GM23338 (cell line): ENCODE measurements at places on chromosomes 13 and 19. TPM values are rescaled to one million over a fixed set of nuclear protein-coding genes. Genes with fewer than 3 reads are reported as not detected.

DNA sequence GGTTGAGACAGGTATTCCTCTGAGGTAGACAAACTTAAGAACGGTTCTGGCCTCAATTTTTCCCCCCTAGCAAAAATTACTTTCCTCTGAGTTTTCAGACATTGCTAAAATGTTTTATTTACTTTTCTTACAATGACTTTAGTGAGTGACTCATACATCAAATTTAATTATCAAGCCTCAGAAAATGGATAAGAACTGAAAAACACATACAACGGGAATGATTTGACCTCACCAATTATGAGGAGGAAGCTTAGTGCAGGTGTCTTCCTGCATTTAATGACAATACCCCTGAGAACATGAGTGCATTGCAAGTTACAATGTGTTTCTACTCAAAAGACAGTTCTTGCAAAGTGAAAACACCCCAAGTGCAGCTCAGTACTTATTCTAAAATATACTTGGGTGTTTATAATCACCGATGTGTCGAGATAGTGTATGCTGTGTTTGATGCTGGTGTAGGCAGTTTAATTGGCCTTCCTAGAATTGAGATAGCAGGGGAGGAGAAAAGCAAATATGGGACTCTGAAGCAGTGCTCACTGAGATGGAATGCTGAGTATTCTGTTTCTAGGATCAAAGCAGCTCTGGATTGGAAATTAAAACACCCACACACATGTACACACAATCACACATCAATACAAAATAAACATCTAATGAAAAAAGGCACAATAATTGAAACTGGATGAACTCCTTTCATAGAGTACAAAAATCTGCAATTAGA lies 189.5 kb upstream of the SLC10A2 start:
- no peaks in the 10 kb centered on the region for H3K36me3 ChIP-seq
- H3K4me3 ChIP-seq, result no peak overlapping the region
- H3K27me3 ChIP-seq, result no peaks in the 10 kb centered on the region
- H3K4me1 ChIP-seq, result no peaks in the 10 kb centered on the region
- DNase-seq, result no peak

FBXL12 gene
- total RNA-seq, result 25.4 and 32.8 TPM in 2 replicates

DNA sequence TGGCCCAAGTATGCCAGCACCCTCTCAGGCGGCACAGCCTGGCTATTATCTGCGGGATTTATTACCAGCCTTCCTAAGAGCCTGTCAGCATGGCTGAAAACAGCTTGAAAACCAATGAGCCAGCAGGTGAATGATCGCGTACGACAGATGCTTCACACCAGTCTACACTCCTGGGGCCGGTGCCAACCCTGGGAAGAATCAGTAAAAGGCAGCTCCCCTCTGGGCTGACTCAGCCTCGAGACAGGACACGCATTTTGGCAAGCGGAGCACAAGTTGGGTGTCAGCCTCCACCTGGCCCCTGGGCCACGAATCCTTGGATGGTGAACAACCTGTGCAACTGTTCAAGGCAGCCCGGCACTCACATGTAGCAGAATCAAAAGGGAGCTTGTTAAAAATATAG lies 15.6 kb downstream of the EMP3 start:
- H3K27me3 ChIP-seq, result no peaks in the 10 kb centered on the region
- H3K4me3 ChIP-seq, result no peak overlapping the region
- no peaks in the 10 kb centered on the region for H3K36me3 ChIP-seq
- H3K27ac ChIP-seq, result no peak overlapping the region
- DNase-seq, result no peak

DNA sequence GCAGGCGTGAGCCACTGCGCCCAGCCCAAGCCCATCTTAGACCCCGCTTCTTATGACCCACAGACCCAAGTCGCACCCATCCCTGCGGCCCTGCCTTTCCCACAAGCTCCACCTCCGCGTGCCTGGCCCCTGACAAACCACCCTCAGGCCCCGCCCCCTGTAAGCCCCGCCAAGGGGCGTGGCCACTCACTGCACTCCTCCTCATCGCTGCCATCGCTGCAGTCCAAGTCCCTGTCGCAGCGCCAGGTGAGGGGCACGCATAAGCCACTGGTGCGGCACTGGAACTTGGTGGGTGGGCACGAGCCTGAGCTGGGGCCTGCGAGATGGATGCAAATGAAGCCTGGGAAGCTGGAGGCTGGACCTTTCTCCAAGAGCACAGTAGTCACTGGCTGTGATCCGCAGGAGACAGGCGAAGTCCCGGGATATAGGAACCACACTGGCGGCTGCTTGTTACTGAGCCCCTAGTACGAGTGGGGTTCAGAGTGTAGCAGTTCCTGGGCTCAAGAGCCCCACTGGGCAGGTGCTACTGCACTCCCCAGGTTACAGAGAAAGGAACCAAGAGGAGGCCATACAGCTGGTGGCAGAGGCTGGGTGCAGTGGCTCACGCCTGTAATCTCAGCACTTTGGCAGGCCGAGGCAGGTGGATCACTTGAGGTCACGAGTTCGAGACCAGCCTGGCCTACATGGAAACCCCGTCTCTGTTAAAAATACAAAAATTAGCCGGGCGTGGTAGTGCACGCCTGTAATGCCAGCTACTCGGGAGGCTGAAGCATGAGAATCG lies 3.1 kb downstream of the CD320 start:
- no peak overlapping the region for H3K27ac ChIP-seq
- peak; percentile 94 for DNase-seq
- no peaks in the 10 kb centered on the region for H3K27me3 ChIP-seq

DNA sequence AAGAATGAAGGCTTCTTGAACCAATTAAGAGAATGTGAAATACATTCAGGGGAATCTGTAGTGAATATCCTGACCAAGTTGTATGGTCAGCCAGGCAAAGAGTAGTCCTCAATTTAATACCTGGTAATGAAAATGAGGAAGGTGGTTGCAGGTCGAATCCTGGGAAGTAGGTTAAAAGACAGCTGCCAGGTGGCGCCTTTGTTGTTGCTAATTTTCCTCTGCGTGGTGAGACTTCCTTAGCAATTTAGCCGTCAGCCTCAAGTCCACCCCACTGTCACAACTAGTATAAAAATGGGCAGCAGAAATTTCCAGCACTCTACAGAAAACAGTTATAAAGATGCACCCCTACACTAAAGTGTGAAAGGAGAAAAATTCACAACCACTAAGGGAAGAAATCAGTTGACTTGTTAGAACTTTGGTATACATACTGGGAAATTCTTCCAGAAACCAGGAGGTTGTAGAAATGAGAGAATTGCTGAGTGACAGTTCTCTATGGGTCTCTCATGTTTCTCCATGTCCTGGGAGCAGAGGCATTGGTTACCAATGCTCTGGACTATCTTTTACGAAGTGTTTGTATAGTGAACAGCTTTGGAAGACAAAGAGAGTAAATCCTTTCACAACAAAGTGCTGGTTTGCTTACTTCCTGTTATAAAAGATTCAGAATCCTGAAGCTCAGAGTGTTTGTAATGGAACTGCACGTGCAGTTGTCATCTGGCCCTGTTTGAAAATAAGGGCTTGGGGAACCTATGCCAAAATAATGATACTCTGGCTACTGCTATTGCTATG lies 235.9 kb downstream of the NHLRC3 start:
- H3K36me3 ChIP-seq, result no peaks in the 10 kb centered on the region
- no peaks in the 10 kb centered on the region for H3K4me1 ChIP-seq
- peak; percentile 55 for DNase-seq
- H3K27me3 ChIP-seq, result 0 out of 2 replicates have a peak, but pooled peaks cover 11% of the 10 kb centered on the region
- no peak overlapping the region for H3K27ac ChIP-seq
- H3K4me3 ChIP-seq, result no peak overlapping the region

TMEM272 gene
- 0.35 and 0.76 TPM in 2 replicates for total RNA-seq

CASP14 gene
- total RNA-seq, result not detected in 2 replicates

FAM216B gene
- total RNA-seq, result not detected in 2 replicates

GRCh38 chr13:40569024-40569350 lies 97.5 kb downstream of the FOXO1 start:
- 0 out of 2 replicates have a peak overlapping the region, but pooled peaks have one; percentile 10 for H3K27ac ChIP-seq
- no peaks in the 10 kb centered on the region for H3K27me3 ChIP-seq
- H3K36me3 ChIP-seq, result no peaks in the 10 kb centered on the region
- no peak overlapping the region for H3K4me3 ChIP-seq
- no peak for DNase-seq

COLGALT1 gene
- 52.0 and 63.4 TPM in 2 replicates for total RNA-seq

DNA sequence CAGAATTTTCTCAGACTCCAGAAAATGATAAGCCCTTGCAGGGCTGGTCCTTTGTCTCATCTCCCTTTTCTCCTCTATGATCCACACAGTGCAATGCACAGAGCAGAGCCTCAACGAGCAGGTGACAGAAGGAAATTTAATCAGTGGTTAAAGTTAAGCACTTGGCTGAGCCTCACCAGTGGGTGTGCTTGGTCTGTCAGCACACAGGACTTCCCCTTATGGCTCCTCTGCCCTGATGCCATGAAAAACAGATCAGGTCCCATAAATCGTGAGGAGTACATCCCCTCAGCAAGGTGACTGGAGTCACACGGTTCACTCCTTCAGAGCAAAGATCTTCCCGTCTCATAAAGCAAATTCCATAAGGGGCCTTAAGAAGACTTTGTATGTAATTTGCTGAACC lies 818.2 kb downstream of the UQCRFS1 start:
- no peaks in the 10 kb centered on the region for H3K36me3 ChIP-seq
- no peak for DNase-seq
- H3K4me3 ChIP-seq, result no peak overlapping the region
- H3K27ac ChIP-seq, result peak overlapping the region; percentile 72; the same call in 1 of the 2 replicates

KLK14 gene
- total RNA-seq, result not detected in 2 replicates

KLK3 gene
- total RNA-seq, result not detected in 2 replicates

DNA sequence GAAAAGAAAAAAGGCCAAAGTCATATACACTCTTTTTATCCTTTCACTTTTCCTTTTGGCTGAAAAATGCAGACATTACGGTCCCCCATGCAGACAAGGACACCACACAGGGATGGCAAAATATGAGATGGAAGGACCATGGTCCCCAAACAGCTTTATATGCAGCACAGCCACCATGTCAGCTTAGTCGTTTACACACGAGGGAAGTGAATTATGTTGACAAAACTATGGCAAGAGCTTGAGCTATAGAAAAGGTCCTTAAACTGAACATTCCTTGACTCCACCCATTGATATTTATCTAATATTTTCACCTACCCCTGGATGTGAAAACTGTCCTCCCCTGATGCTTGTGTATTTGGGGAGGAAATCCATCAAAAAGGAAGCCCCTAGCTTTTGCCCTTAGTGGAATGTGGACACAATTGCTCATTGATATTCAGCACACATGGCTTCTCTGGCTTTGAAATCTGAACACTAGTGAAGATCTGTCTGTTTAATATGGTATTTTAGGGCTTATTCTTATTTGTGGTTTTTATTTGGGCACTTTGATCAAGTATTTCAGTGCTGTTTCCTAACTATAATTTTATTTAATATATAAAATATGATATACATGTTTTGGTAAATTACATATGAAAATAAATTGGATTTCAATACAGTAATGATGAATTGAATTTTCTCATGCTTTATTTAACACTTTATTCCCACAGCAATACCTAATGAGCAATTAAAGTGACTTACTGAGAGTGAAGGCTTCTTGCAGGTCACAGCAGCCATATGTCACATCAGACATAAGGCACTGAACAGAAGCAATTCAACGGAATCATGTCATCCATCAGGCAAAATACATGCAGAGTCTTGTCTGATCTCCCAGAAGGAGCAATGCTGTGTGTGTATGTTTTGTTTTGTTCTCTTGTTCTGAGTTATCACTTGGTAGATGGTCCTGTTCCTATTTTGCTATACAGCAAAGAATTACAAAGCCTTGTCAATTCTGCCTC lies 6.8 kb upstream of the GTF2F2 start:
- H3K36me3 ChIP-seq, result no peaks in the 10 kb centered on the region
- H3K4me1 ChIP-seq, result peaks cover 6% of the 10 kb centered on the region; the same call in 1 of the 2 replicates
- no peak overlapping the region for H3K4me3 ChIP-seq
- H3K27me3 ChIP-seq, result no peaks in the 10 kb centered on the region
- DNase-seq, result no peak

- H3K27ac ChIP-seq, result no peak overlapping the region
- no peaks in the 10 kb centered on the region for H3K36me3 ChIP-seq
- H3K4me1 ChIP-seq, result peaks cover 6% of the 10 kb centered on the region; the same call in 1 of the 2 replicates
- H3K27me3 ChIP-seq, result no peaks in the 10 kb centered on the region
- H3K4me3 ChIP-seq, result no peak overlapping the region
These were observed 260.1 kb downstream of the COL4A1 start for GRCh38 chr13:110046811-110047210.

GRCh38 chr13:93375491-93375890 lies 148.9 kb downstream of the GPC6 start:
- no peaks in the 10 kb centered on the region for H3K4me1 ChIP-seq
- H3K27ac ChIP-seq, result no peak overlapping the region
- no peaks in the 10 kb centered on the region for H3K27me3 ChIP-seq
- H3K4me3 ChIP-seq, result no peak overlapping the region
- DNase-seq, result no peak

DNA sequence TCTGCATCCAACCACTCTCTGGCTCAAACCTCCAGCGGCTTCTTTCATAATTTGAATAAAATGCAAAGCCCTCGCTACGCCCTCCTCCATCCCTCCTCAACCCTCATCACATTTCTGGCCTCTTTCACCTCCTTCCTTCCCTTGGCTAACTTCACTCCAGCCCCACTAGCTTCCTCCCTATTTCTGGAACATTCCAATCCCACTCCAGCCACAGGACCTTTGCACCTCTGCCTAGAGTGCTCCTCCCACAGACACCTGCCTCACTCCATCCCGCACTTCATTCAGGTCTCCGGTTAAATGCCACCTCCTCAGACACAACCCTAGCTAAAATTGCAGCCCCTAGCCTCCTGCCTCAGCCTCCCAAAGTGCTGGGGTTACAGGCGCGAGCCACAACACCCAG lies 7.9 kb upstream of the DPF1 start:
- H3K36me3 ChIP-seq, result no peaks in the 10 kb centered on the region
- DNase-seq, result no peak
- peaks cover 12% of the 10 kb centered on the region for H3K4me1 ChIP-seq
- peaks cover 4% of the 10 kb centered on the region; the same call in 1 of the 2 replicates for H3K27me3 ChIP-seq
- no peak overlapping the region for H3K27ac ChIP-seq

- DNase-seq, result no peak
- no peaks in the 10 kb centered on the region for H3K4me1 ChIP-seq
- H3K4me3 ChIP-seq, result no peak overlapping the region
- H3K27me3 ChIP-seq, result no peaks in the 10 kb centered on the region
These were observed 215.3 kb downstream of the KLF5 start for GRCh38 chr13:73274147-73274546.

DNA sequence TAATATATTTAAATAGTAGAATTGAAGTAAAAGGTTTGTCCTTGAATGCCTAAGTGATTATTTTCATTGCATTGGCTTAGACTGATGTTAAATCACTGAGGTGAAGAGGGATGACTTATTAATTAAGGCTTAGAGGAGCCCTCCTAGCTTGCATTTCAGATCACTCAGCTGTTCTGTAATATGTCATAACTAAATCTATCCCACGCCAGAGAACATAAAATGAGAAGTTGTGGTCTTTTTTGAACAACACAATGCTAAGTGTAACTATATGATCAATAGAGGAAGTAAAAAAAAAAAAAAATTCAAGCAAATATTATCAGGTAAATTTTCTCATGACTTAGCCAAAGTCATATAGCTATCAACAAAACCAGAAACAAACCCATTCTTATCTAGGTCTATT lies 752.2 kb downstream of the GPC5 start:
- H3K27me3 ChIP-seq, result no peaks in the 10 kb centered on the region
- no peak for DNase-seq
- no peaks in the 10 kb centered on the region for H3K36me3 ChIP-seq
- H3K27ac ChIP-seq, result no peak overlapping the region

GRCh38 chr13:48210178-48210577 lies 22.8 kb upstream of the ITM2B start:
- H3K36me3 ChIP-seq, result no peaks in the 10 kb centered on the region
- no peaks in the 10 kb centered on the region for H3K4me1 ChIP-seq
- no peak for DNase-seq

- H3K27ac ChIP-seq, result no peak overlapping the region
- H3K27me3 ChIP-seq, result no peaks in the 10 kb centered on the region
- H3K4me1 ChIP-seq, result peaks cover 22% of the 10 kb centered on the region
- H3K36me3 ChIP-seq, result no peaks in the 10 kb centered on the region
- no peak for DNase-seq
These were observed 7.0 kb upstream of the ZNF444 start for GRCh38 chr19:56133858-56134653.

ACP7 gene
- total RNA-seq, result 0.45 and 0.97 TPM in 2 replicates
